ENCODE measurements at places on chromosomes 13 and 19. TPM values are rescaled to one million over a fixed set of nuclear protein-coding genes. Genes with fewer than 3 reads are reported as not detected.

PRTN3 gene
- total RNA-seq, result not detected

KIR2DL3 gene
- total RNA-seq, result 0.74 TPM

ZNF729 gene
- not detected for total RNA-seq

LILRA2 gene
- not detected for total RNA-seq

LIN37 gene
- total RNA-seq, result 10.5 TPM

FAAP24 gene
- 7.5 TPM for total RNA-seq

URAD gene
- total RNA-seq, result not detected

COG3 gene
- 16.3 TPM for total RNA-seq

TMEM59L gene
- total RNA-seq, result not detected

TIMM50 gene
- total RNA-seq, result 135 TPM

FAM83E gene
- total RNA-seq, result 4.6 TPM

CFAP97D2 gene
- not detected for total RNA-seq

SYNGR4 gene
- total RNA-seq, result not detected

Measured in activated CD8-positive, alpha-beta memory T cell treated with anti-CD3 and anti-CD28 coated beads for 36 hours (primary cell).